ENCODE measurements at places on chromosomes 1 and 21.

DNA sequence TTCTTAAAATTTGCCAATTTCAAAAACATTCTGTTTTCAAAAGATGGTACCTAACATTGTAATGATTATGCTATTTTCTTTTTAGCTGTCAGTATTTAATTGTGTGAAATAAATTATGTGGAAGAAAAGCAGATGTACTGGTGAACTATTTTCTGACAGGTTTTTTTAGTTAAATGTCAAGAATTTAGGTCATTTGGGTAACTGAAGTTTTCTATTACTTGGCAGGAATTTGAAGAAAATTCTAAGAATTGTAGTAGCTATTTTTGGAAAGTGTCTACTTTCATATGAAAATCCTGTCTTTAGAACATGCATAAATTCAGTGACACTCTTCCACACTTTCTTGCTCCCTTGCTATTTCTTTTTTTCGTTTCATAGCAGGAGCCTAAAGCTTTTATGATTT, 28.5 kb upstream of the PTPRC start:
- no peak for DNase-seq

DNA sequence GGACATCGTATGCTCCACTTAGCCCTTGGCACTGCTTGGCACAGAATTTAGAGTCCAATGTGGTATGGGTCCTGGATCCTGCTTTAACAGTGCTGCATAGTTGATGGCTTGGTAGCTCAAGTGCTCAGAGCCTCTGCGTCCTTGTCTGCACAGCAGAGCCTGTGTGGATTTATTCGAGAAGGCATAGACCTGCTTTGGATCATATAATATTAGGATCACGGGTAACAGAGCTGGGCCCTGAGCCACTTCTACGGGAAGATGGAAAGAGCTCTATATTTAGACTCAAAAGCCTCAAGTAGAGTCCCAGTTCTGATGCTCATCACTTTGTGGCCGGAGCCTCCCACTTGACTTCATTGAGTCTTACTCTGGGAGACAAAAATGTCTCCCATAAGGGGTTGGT, 164.4 kb upstream of the EDN2 start:
- DNase-seq, result no peak

GRCh38 chr1:185017338-185017737, 28.0 kb upstream of the RNF2 start:
- DNase-seq, result no peak

DNA sequence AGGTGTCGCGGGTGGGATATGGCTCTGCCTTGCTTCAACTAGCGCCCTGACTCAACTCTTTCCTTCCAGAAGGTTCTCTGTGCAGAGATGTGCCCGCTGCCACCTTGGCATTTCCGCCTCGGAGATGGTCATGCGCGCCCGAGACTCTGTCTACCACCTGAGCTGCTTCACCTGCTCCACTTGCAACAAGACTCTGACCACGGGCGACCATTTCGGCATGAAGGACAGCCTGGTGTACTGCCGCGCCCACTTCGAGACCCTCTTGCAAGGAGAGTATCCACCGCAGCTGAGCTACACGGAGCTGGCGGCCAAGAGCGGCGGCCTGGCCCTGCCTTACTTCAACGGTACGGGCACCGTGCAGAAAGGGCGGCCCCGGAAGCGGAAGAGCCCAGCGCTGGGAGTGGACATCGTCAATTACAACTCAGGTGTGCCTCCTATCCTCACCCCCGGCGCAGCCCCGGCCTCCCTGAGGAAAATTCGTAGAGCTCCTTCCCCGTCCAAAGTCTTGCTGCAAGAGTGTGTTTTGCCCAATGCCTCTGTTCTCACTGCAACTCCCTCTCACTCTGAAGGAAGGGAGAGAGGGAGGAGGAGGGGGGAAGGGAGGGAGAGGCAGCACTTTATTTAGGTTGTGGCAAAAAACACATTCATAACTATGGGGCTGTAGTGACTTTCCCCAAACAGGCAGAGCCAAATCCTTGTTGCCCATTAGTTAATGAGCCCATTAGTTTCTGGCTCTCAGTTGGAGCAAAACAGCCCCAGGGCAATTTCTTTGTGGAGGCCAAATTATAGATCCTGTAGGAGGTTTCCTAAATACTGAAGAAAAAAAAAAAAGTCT, 4.3 kb downstream of the LHX9 start:
- peak; percentile 57 for DNase-seq

DNA sequence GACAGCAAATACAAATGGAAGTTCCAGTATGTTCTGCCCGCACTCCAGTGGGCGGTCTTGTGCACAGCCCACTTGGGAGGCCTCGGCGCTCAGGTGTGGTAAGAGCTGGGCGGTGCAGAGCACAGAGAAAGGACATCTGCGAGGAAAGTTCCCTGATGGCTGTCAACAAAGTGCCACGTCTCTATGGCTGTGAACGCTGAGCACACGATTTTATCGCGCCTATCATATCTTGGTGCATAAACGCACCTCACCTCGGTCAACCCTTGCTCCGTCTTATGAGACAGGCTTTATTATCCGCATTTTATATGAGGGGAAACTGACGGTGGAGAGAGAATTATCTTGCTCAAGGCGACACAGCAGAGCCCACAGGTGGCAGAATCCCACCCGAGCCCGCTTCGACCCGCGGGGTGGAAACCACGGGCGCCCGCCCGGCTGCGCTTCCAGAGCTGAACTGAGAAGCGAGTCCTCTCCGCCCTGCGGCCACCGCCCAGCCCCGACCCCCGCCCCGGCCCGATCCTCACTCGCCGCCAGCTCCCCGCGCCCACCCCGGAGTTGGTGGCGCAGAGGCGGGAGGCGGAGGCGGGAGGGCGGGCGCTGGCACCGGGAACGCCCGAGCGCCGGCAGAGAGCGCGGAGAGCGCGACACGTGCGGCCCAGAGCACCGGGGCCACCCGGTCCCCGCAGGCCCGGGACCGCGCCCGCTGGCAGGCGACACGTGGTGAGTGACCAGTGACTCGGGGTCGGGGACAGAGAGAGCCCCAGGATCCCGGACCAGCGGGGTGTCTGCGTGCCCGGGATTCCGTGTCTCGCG, at the start of gene IL12RB2:
TSS of gene IL12RB2 (plus strand) at position 623 of the 810 bp plus-strand sequence. CDS start 12,496 bp downstream, outside the sequence.
- DNase-seq, result no peak

- no peak for DNase-seq
Observed at GRCh38 chr1:56377431-56377830, 201.9 kb downstream of the PLPP3 start.

- peak; percentile 33 for DNase-seq
Observed at GRCh38 chr1:29451368-29451892, 215.1 kb downstream of the PTPRU start.

- no peak for DNase-seq
Observed at GRCh38 chr1:151187205-151187604, 2.8 kb downstream of the VPS72 start.

GRCh38 chr1:236870721-236871120, 75.6 kb downstream of the MTR start:
- no peak for DNase-seq
